D341Med (cell line): ENCODE measurements at places on chromosomes 6 and 20.

GRCh38 chr20:39424962-39425678, 463.0 kb downstream of the DHX35 start:
- DNase-seq: no peak

- no peak for DNase-seq
These were observed 384.6 kb downstream of the CDH4 start for GRCh38 chr20:61636531-61637116.

DNA sequence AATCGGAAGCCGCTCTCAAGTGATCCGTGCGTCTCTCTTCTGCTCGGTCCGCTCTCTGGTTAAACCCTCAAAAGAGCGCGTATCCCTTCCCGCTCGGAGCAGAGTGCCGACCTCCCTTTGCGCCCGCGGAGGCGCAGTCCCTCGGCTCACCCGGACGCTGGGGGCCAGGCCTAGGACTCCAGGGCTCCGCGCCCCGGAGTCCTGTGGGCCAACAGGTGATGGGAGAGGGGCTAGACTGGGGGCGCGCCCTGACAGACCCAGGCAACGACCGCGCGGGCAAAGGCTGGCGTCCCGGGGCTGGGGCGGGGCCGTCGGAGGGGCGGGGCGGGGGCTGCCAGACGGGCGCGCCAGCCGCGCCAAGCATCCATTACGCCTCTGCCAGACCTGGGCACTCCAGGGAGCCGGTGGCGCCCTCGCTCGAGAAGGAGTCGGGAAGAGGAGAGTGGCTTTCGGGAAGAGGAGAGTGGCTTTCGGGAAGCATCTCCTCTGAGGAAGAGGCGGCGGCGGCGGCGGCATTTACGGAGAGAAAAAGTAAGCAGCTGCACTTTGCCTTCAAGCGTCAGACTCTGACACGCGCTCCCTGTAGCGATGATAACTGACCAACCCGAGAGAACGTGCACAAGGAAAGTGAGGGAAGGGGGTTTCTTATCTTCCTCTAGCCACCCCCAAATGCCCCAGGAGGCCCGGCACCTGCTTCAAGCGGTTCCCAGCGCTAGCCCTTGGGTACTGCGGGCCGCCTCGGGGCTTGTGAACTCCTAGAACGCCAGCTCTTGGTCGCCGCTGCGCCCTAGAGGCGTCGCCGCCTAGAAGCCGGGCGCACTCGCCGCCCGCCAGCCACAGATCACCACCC, 2.6 kb downstream of the EPHA7 start:
- DNase-seq: peak; percentile 74

DNA sequence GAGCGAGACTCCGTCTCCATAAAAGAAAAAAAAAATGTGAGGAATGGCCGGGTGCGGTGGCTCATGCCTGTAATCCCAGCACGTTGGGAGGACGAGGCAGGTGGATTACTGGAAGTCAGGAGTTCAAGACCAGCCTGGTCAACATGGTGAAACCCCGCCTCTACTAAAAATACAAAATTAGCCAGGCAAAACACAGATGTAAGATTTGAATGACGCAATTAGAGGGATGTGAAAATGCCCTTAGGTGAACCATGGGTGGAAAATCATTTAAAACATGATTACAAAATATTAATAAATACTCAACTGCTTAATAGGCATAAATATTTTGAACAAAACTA, 20.9 kb downstream of the COL9A3 start:
- DNase-seq: no peak

DNA sequence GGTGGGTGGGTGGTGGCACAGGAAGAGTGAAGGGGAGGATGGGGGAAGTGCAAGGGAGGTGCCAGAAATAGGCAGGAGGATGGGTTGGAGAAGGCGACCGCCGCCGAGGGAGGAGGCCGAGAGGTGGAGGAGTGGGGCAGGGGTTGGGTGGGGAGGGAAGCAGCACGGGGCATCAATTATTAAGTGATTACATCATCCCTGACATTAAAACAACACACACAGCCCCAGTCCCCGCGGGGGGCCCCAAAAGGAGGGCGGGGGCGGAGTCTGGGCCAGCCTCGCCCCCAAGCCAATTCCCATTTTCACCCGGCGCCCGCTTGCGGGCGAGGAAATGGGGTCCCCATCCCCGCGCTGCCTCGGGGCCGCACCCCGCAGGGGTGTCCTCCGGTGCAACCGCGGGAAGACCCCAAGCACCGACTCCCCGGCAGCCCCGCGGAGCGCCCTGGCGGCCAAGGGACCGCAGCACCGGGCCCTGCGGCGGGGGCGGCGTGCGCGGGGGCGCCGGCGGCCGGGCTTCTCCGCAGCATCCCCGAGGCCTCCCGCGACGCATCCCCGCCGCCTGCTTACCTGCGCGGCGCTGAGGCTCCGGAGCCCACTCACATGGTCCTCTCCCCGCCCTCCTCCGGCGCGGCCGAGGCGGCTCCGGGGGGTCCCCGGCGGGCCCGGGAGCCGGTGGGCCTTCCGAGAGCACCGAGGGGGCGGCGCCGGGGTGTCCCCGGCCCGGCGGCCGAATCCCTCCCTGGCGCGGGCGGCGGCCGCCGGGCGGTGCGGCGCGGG, 663 bp downstream of the FYN start:
- DNase-seq: peak; percentile 80

- DNase-seq: no peak
These were observed 57.3 kb upstream of the SMLR1 start for GRCh38 chr6:130769861-130770260.

GRCh38 chr20:56698297-56698696, 69.2 kb downstream of the TFAP2C start:
- no peak for DNase-seq

GRCh38 chr6:43779852-43780236, 9.8 kb downstream of the VEGFA start:
- no peak for DNase-seq

DNA sequence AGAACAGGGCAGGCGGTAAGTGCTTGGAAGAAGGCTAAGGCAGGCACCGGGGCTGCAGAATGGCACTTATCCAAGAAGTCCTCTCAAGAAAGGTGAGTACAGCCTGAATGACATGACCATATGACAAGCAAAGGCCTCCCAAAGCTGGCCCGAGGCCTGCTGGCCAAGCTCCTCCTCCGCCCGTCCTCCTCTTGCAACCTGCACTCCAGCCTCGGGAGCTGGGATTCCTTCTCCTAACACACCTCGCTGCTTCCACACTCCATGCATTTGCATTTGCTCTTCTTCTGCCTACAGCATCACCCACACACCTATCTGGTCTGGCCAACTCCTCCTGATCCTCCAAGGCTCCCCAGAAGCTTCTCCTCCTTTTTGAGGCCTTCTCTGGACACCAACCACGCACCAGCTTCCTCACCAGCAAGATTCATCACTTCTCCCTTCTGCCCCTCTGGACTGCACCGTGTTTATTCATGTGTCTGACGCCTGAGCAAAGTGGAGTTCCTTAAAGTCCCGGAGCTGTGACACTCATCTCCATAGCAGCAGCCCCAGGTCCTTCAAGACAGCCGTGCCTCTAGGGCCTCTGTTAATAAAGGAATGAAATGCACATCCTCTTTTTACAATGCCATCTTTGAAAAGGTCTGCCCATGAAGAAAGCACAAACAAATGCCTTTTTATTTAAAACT, 32.3 kb downstream of the CNKSR3 start:
- no peak for DNase-seq

GRCh38 chr6:157323966-157324300, 614 bp upstream of the TMEM242 start:
- peak; percentile 57 for DNase-seq

- no peak for DNase-seq
These were observed 49.9 kb downstream of the TGM2 start for GRCh38 chr20:38115205-38115604.

GRCh38 chr6:132179955-132180354, 221.3 kb downstream of the MOXD1 start:
- no peak for DNase-seq

- DNase-seq: no peak
These were observed 45.2 kb downstream of the RANBP9 start for GRCh38 chr6:13666194-13667105.

GRCh38 chr6:126054802-126055201, 68.5 kb downstream of the TRMT11 start:
- DNase-seq: no peak

DNA sequence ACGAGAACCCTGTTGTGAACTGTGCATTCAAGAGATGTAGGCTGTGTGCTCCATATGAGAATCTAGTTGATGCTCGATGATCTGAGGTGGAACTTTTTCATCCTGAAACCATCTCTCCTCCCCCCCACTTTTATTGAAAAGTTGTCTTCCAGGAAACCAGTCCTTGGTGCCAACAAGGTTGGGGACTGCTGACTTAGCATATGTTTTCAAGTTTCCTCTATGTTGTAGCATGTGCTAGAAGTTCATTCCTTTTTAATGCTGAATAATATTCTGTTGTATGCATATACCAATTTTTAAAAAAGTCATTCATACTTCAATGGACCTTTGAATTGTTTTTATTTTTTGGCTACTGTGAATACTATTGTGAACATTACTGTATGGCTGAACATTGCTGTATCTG, 27.2 kb downstream of the CARMIL1 start:
- DNase-seq: no peak

DNA sequence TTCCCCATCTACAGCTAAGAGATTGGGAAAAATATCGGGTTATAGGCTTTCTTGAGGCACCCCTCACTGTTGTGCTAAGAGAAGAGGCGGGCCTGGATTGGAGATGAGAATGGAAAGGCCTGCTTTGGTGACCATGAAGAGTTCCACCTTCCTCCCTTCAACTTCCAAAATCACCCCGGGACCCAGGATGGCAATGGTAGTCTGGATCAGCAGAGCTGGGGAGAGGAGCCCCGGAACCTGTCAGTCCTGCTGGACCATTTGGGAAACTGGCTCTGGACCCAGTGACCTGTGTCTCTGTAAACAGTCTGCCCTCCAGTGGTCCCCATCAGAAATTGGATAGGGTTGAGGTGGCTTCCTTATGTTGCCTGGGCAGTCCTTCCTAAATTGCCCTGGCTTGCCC, 1085.6 kb downstream of the KHDRBS2 start:
- DNase-seq: no peak

GRCh38 chr6:155310596-155310995, 3.7 kb downstream of the TFB1M start:
- DNase-seq: no peak

DNA sequence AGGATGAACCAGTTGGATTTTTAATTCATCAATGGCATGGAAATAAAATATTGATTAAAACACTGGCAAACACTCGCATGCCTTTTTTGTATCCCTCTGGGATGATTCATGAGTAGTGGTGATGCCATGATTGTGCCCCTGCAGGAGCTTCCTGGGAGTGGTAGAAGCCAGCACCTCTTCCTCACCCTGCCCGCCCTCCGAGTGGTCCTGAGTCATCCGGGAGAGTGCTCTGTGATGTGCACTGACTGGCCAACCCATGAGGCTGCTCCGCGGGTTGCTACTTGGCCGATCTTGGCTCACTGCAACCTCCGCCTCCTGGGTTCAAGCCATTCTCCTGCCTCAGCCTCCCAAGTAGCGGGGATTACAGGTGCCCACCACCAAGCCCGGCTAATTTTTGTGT, 27.4 kb downstream of the GJA10 start:
- DNase-seq: no peak

DNA sequence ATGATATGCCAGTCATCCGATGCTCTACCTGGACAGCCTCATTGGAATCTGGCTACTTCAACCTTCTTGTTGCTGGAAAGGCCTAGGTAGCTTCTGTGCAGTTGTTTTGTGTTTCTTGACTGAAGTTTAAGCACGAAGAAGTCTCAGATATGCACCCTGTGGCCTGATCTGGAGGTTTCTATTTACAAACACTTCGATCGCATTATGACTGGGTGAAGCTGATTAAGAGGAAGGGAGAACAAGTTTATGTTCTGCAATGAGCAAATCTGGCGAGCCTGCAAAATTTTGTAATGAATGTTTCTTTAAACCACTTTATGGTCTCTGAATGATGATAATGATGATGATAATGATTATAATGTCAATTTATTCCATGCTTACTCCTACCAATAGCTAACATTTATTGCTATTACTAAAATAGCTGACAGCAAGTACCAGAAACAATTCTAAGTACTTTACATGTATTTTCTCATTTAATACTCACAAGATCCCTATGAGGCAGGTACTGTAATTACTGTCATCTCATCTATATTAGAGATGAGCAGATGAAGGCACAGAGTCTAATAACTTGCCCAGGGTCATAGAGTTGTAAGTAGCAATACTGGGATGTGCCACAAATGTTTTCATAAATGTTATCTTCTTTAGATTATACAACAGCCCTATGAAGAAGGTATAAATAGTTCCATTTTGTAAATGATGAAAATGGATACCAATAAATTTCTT, 126.1 kb upstream of the UST start:
- DNase-seq: no peak

GRCh38 chr20:50434653-50435396, 75.4 kb upstream of the PTPN1 start:
- no peak for DNase-seq

GRCh38 chr6:133681891-133682290, 207.0 kb upstream of the TCF21 start:
- DNase-seq: no peak

GRCh38 chr6:195861-196360, 96.4 kb upstream of the DUSP22 start:
- DNase-seq: no peak

DNA sequence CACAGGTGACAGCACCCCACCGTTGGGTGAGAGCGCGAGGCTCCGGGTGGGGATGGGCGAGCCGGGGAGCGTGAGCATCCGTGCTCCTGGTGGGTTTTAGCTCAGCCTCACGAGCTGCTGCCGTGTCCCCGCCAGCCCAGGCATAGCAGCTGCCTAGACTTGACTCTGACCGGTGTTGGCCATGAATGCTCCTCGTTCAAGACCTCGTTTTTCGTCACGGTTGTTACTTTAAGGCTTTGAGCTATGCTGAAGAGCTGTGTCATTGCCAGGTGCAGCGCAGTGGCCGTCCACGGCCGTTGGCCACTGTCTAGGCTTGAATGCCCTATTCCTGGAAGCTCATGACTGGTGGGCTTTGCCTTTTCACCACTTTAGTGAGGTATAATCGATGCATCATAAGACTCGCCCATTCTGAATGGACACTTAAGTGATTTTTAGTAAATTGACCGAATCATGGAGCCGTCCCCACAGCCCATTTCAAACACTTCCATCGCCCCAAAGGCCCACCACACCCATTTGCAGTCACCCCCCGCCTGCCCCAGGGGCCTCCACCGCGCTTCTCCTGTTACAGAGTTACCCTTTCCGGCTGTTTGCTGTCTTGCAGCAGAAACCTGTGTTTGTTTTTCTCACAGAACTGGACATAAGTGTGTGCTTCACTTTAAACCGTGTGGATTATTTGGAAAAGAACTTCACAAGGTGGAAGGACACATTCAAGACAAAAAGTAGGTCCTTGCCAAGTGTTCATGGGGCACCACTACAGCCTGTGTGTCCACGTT, 21.4 kb upstream of the ADRM1 start:
- no peak for DNase-seq

DNA sequence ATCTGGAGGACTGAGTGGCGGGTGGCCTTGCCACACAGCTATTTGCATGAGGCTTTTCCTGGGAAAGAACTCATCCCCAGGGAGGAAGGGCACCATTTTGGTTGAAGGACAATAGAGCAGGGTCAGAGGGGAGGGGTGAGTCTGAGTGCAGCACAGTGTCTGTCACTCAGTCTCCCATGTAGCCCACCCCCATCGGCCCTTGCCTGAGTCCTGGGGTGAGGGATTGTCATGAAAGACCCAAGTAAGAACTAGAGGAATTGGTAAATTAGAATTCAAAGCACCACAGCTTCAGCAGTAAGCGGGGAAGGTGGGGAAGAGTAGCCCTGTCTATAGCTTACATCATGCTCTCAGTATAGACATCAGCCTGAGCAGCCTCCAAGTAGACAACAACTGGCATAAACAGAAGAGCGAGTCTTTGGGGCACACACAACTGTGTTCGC, 90.4 kb upstream of the TMEM30A start:
- no peak for DNase-seq
